AG08395 (cell line): ENCODE measurements at places on chromosomes 7 and 10.

DNA sequence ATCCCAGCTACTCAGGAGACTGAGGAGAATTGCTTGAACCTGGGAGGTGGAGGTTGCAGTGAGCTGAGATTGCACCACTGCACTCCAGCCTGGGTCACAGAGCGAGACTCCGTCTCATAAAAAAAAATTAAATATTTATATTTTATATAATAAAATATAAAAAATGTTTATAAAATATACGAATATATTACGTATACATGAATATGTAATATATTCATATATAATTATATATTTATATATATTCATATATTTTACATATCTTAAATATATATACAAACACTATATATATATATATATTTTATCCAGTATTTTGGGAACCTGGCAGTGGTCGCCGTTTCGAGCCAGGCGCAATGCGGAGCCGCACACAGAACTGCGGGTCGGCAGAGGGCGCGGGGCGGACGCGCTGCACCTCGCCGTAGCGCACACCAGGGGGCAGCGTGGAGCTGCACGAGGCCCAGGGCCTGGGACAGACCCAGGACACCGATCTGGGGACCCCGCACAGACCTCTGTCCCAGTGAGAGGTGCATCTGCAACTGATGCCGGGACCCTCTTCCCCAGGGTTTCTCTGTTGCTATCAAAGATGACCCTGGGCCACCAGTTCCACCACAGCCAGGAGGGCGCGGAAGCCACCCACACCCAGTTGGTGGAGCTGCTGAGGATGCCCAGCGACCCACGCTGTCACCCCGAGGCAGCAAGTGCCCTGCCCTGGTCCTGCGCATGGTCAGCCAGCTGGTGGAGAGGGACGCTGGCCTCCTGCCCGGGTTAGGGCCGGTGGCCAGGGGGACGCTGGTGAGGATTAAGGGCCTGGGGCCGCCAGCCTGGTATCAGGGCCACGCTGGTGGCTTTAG lies 22.7 kb downstream of the AP5Z1 start:
- DNase-seq: peak; percentile 77

DNA sequence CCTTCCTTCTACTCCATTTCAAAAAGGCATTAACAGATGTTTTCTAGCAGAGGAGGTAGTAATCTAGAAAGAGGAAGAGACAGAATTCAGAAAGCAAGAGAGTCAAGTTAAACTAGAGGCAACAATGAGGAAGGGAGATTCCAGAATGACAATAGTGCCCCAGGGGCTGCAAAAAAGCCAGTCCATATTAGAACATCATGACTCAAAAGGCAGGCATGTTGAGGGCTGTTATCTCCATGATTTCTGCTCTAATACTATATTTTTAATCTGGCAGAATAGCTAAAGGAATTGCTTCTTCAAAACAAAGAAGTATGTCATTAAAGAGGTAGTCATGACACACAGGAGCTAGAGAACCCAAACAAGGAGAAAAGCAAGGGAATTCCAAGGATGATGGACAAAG lies 599.6 kb downstream of the INHBA start:
- no peak for DNase-seq

GRCh38 chr10:102660888-102661657 lies 16.8 kb downstream of the TRIM8 start:
- DNase-seq: peak; percentile 69

DNA sequence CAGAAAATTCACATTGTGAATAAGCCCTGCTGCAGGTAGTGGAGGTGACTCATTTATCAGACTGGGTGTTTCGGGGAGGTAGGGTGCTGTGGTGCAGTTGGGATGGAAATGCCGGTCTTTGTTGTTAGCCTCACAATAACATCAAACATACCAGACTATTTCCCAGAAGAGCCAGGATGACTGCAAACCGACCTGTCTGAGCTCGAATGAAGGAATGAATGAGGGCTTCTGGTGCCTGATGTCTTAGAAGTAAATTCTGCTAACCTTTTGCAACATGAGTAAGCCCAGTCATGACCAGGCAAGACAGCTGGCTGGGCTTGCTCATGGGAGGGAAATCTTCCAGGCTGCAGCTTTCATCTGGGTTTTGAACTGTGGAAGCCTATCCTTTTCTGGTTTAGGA lies 2.4 kb upstream of the VDAC2 start:
- DNase-seq: peak; percentile 55

DNA sequence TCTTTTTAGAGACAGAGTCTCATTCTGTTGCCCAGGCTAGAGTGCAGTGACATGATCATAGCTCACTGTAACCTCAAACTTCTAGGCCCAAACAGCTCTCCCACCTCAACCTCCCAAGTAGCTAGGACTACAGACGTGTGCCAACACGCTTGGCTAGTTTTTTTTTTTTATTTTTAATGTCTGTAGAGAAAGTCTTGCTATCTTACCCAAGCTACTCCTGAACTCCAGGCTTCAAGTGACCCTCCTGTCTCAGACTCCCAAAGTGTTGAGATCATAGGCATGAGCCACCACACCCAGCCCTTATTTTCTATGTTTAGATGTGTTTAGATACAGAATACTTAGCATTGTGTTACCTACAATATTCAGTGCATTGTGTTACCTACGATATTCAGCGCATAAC lies 46.4 kb downstream of the KMT2E start:
- DNase-seq: no peak

DNA sequence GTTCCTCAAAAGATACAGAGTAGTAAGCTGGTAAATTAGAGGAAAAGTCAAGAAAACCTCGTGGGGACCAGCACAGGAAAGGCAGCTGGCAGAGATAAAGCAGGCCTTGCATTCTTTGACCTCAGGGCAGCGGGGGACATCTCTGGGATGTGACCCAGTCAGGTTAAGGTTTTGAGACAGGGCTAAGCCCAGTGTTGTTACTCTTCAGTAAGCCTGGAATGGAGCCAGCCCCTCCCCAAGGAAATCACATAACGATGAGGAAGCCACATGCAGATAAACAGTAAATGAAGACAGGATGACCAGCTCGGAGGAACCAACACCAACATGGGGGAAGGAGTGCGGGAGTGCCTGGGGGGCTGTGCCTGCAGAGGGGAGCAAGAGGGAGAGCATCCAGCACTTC lies 99.6 kb downstream of the JAZF1 start:
- DNase-seq: no peak

DNA sequence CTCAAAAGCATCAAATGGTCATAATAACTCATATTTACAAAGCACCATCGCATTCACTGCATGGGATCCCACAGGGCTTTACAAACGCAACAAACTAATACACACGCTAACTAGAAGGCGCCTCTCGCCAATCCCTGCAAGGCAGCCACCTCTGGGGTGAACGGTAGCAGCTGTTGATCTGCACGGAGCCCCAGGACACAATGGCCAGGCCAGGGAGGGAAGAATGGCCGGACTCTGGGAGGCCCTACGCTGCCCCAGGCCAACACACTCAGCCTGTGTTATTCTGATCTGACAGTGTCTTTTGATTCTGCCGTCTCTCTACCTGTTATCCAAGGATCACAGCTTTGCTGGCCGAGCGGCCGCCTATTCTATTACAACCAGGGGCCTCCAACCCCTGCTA lies 41.8 kb downstream of the HABP2 start:
- DNase-seq: no peak

GRCh38 chr10:132627666-132628531 lies 90.3 kb downstream of the INPP5A start:
- DNase-seq: peak; percentile 83

DNA sequence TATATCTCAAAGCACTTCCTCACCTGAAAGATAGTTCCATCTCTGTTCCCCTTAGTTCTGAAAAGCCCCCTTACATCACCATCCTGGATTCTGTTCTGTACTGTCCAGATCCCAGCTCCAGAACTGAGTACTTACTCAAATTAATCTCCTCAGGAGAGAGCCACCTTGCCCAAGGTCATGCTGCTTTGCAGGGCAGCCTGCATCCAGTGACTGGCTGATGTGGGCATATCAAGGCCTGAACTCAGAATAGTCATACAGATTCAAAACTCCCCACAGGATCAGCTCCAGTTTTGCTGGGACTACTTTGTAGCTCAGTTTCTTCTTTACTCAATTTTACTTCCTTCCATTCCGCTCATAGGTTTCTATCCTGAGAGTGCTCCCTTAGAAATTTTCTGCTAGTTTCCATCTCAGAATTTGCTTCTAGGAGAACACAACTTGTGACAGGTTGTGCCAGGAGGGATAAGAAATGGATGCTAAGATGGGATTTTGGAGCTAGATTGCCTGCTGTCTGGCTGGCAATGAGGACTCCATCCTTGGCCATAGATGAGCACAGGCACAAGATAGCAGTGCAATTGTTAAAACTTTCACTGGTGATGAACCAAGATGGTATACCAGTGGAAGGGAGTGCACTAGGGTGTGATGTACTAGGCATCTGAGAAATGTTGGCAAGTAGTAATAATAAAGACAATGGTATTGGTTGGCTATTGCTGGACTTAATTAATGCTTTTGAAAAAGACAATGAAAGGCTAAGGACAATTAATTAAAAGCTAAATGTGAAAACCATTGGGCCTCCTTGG lies 17.3 kb downstream of the SRGN start:
- DNase-seq: no peak

DNA sequence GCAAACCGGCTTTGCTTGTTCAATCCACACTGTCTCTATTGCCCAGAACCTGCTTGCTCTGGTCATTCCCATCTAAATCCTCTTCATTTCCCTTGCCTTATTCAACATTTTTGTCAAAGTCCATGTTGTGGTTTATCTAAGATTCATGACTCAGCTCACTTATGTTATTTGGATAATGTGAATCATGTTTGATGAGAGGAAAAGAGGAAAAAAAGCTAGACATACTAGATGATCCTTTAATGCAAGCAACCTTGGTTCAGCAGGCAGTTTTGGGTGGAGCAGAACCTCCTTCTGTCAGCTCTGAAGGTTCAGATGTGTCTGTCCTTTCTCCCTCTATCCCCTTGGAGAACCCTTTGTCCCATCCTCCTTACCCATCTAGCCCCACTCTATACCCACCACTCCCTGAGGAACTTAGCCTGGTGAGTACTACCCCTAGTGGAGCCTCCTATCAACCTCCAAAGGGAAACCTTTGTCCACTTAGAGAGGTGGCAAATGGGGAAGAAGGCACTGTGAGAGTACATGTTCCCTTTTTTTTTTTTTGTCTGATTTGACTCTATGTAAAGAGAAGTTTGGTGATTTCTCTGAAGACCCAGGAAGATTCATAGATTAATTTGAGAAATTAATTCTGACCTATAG lies 2.1 kb upstream of the SAMD9L start:
- DNase-seq: peak; percentile 7

DNA sequence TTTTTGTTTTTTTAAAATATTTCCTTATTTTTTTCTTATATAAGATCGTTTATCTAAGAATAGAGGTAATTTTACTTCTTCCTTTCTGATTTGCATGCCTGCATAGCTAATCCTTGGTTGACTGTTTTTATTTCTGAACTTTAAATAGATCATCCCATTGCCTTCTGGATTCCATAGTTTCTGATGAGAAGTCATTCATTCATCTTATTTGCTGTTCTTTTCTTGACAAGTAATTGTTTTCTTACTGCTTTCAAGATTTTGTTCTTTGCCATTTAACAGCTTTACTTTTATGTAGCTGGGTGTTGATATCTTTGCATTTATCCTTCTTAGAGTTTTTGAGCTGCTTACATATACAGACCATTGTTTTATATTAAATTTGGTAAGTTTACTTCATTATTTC lies 437.9 kb downstream of the SDK1 start:
- no peak for DNase-seq

DNA sequence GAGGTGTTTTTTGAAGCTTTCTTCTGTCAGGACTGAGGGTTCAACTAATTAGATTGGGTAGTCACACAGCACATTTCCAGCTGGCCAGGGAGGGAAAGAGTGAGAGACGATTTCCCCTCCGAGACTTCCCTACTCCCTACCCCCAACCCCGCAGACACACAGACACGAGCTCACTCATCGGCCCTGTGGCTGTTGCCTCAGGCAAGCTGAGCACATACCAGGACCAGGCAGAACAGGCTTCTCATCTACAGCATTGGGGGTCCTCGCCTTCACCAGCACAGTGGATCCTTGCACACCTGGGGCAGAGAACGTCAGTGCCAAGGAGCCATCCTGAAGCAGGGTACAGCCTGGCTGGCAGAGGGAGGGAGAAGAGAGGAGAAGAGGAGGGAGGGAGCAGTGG lies 144.1 kb downstream of the TMEM178B start:
- DNase-seq: no peak

GRCh38 chr10:51063659-51064535 lies 10.4 kb upstream of the PRKG1 start:
- DNase-seq: peak; percentile 36

DNA sequence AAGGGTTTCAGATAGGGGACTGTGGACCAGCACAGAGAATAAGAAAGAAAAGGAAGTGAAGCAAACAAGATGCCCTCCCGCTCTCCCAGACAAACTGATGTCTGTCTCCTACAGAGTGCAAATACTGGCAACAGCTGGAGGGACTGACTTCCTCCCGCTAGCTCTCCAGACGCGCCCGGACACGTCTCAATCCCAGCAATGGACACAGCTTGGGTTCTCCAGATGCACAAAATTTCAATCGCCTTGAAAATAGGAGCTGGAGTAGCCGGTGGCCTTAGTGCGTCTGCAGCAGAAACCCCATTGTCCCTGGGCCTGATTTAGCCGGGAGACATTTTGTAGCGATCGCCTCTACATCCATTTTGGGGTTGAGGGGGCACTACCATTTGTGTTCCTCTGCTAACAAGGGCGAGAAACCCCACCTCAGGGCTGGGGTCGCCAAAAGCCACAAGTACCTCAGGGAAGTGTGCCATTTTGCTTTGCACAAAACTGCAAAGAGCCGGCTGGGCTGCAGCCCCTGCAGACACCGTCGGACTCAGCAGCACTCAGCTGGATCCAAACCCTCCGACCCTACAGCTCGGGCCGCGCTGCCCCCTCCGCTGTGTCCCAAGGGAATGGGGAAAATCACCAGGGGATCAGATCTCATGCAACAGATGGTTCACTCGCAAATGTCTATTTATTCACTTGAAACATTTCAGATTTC lies 5.9 kb downstream of the CPA2 start:
- peak; percentile 22 for DNase-seq

GRCh38 chr10:104447906-104448305 lies 94.3 kb downstream of the CFAP58 start:
- no peak for DNase-seq
